ENCODE measurements at places on chromosomes 3 and 15.
A peak's percentile ranks its signal among the peaks of the same experiment; 100 is the strongest.

- peaks cover 6% of the 10 kb centered on the region for H3K36me3 ChIP-seq
- peaks cover 5% of the 10 kb centered on the region for H3K27me3 ChIP-seq
Measured at GRCh38 chr3:72998466-72998865, 1.9 kb downstream of the PPP4R2 start.

DNA sequence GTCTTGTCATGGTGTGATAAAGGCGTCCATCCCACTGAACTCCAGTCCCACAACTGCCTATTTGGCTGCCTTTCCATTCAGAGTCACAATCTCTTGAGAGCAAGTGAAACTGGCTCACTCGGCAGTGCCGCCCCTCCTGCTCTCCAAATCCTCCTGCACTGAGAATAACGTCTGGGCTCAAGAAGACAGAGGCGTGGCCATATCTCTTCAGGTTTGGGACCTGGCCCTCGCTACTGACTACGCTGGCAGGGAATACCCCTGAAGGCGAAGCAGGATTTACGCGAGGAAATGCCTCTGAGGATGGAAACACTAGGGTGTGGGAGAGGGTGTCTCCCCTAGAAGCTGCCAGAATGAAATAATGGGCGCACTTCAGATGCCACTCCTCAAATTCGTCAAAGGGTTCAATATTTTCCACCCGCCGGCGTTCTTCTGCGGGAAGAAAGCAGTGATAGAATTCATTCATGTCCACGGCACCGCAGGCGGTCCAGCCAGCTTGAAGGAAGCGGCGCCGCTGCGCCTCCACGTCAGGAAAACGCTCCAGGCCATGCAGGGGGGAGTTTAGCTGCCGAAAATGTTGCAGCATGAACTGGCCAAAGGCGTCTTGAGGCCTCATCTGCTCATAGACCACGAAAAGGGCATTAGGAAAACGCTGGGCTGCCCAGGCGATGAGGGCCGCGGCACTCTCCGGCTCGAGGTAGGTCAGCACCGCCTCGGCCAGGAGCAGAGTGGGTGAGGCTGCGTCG lies 985 bp downstream of the LCMT2 start:
- peaks cover 6% of the 10 kb centered on the region for H3K36me3 ChIP-seq
- H3K4me3 ChIP-seq = peak overlapping the region; percentile 92
- DNase-seq = no peak
- peaks cover 34% of the 10 kb centered on the region for H3K4me1 ChIP-seq

- H3K4me3 ChIP-seq = no peak overlapping the region
- no peaks in the 10 kb centered on the region for H3K27me3 ChIP-seq
- no peak overlapping the region for H3K27ac ChIP-seq
- no peaks in the 10 kb centered on the region for H3K36me3 ChIP-seq
Measured at GRCh38 chr3:149342413-149343380, 9.3 kb upstream of the TM4SF18 start.

DNA sequence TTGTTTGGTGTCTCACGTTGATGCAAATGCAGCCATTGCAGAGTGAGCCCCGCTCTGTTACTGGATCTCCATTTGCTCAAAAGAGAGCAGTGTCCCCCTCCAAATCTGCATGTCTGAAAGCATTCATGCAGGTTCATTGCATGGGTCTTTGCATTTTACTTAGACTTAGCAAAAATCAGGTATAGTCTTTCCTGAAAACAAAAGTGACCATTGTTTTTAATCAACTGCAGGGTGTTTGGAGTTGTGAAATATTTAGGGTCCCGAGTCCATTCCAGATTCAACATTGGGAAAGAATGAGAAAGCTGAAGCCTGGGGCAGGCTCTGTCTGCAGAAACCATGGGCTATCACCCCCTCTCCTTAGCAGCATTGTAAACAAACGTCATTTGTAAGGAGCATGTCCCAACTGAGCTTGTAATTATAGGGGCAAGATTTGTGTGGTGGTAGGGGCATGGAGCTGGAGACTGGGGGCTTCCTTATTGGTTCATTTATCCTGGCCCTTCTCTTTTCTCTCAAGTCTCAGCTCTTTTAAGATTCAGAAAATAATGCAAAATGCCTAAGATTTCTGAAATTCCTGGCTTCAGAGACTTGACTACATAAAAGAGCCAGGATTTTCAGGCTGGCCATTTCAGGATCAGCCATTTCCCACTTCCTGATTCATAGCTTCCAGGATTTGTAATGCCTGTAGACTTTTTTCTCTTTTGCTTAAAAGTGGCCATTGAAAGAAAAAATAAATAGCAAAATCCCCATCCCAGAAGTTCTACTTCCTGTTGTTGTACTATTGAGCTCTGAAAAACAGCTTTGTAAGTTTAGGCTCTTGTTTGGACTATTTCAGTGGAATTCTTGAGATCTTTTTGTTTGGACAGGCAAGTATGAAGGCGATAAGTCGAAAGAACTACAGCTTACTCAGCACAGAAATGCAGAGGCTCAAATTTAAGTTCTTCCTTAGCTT lies 23.0 kb downstream of the IGF1R start:
- H3K4me3 ChIP-seq = peak overlapping the region; percentile 24
- DNase-seq = no peak

DNA sequence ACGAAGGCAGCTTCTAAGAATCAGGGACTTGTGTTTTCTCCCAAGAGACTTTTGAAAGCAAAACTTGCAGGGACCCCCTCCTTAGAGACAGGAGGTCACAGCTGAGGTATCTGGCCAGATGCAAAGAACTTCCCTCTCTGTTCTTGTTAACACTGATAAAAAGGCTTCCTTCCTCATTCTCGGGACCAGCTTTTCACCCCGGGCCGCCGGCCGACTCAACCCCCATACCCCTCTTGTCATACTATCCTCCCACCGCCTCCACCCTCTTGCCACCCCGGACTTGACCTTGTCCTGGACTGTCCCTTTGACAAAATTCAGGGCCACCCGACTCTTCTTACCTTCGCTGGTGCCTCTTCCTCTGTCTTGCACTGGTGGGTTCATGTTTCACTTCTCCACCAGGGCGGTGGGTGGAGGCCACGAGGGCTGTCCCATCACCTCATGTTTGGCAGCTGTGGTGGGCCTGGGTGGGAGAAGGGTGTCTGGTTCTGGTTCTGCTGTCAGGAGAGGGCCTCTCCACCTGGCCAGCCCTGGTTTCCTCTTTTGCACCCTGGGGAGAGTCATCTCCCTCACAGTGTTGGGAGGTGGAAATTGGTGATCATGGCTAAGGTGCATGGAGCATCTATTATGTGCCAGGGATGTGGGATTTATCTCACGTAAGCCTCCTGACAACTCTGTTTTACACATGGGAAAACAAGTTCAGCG lies 32.5 kb downstream of the BHLHE40 start:
- H3K36me3 ChIP-seq = no peaks in the 10 kb centered on the region
- no peak overlapping the region for H3K4me3 ChIP-seq
- peaks cover 8% of the 10 kb centered on the region for H3K27me3 ChIP-seq

GRCh38 chr3:17307482-17307881 lies 422.7 kb downstream of the PLCL2 start:
- H3K27ac ChIP-seq = no peak overlapping the region
- H3K36me3 ChIP-seq = no peaks in the 10 kb centered on the region
- DNase-seq = no peak
- peaks cover 1% of the 10 kb centered on the region for H3K27me3 ChIP-seq
- H3K4me1 ChIP-seq = no peaks in the 10 kb centered on the region
